Cortex of kidney (tissue), 1 donor: ENCODE measurements at places on chromosomes 3 and 15.

DNA sequence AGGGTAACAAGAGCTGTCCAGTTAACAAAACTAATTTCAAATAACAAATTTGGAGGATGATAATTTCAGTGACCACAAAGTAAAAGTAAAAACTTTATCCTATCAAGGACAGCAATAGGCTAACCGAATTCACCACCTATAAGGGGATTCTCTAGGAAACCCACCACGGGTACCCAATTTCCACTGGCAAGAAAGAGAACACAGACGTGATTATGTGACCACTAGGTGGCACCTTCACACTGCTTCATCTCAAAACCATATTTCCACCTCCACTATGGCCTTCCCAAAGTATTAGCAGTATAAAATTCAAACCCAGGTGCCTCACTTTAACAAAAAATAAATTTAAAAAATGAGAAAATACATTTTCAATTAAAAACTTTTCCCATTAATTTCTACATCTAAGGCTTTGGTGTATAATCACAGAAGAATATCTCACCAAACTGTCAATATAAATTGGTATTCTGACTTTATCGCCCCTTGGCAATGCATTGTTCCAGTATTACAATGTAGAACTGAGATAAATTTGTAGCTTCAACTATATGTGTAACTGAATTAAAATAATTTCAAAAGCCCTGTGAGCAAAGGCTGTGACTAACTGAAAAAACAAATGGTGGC is 96.5 kb downstream of the FSIP1 start:
- DNase-seq: no peak

DNA sequence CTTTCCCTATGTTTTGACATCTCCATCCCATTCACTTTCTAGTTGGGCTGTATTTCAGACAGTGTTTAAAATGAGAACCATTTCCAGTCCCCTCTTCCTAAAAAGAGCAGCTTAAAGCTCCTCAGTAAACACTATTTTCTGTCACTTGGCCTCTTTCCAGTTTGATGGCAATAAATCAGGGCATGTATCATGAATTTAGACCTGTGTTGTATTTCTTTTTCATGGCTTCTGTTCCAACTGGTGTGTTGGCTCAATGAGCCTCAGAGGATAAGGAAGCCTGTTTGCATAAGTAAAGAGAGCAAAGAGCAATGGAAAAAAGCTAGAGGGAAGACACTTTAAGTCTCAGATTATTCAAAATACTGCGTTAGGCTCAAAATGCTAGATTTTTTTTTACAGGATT is 7.2 kb downstream of the CCDC80 start:
- no peak for DNase-seq

DNA sequence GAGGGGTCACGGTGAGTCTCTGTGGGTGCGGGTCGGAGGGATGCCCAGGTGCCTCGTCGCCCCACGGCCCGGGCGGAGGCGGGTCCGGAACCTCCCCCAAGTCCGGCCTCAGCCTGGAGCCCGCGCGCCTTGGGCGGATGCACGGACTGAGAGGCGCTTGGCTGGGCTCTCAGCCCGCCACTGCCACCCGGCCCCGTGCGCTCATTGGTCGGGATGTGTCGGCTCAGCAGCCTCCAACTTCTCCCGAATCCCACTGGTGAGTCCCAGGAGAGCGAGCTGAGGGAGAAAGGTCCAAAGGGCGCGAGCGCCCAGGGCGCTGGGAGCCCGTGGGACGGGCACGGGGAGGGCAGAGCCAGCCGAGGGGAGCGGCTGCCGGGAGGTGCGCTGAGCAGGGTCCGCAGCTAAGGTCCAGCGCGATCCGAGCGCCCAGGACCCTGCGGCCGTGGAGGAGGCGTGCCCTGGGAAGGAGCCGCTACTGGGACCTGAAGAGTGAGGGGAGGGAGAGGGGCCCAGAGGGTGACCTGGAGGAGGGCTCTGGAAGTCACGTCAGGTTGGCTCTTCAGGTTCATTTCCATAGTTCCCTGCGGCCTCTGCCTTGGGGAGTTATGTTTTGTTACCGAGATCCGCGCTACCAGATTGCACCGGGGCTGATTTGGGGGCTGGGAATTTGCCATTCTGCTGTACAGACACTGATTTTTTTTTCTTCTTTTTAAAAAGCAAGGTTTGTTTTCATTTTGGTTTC is at the start of gene MME:
TSS of gene MME (plus strand) at position 574 of the 742 bp plus-strand sequence. CDS start 3,849 bp downstream, outside the sequence.
- no peak for DNase-seq

DNA sequence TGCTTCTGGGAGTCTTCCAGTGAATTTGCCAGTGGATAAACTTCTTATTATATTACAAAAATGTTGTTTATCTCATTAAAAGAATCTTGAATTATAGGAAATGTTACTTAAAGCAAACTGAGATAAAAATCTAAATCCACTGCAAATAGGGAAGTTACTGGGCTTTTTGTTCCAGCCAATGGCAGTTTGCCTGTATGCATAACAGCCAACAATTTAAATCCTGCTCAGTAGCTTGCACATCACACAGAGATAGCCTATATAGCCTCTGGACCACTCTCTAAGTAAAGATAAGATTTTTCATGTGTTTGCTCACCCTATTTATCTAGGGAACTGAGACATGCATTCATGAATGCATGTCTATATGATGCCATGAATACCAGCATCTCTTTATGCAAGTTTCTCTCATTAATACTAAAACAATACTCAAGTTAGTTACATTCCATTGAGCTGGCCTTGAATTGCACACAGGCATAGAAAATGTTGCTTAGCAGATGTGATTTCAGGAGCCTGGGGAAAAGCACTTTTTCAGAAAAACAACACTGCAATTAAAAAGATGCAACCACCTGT is 92.1 kb upstream of the GPR149 start:
- no peak for DNase-seq

DNA sequence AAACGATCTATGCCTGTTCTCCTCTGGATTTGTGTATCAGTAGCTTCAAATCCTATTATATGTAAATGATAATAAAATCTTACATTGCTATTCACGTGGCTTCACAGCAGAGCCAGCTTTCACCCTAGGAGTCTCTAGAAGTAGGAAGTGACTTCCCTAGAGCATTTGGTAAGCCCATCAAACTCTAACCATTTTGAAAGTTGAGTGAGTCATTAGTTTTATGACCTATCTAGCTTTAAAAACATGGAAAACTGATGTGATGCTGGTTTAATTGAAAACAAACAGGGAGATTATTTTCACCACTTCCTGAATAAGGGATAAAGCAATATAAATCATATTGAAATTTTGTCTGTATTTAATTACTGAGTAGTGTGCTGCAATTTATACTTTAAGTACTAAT is 275.2 kb downstream of the EPHA6 start:
- no peak for DNase-seq

GRCh38 chr3:188077160-188077799 is 76.7 kb upstream of the LPP start:
- no peak for DNase-seq

DNA sequence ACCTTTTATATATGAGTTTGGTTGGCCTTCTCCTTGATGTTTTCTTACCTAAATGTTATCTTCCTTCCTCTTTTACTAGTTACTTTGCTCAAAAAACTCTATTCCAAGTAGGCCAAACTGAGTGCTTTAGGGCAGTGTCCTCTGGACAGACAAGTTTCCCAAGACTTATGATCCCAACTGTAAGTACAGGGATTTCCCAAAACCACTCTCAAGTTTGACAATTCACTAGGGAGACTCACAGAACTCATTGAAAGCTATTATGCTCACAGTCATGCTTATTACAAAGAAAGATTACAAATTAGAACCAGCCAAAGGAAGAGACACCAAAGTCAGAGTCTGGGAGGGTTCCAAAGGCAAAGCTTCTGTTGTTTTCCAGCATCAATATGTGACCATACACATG is 534.2 kb upstream of the ALCAM start:
- DNase-seq: no peak

GRCh38 chr3:138124706-138125355 is 7.4 kb downstream of the A4GNT start:
- DNase-seq: no peak

DNA sequence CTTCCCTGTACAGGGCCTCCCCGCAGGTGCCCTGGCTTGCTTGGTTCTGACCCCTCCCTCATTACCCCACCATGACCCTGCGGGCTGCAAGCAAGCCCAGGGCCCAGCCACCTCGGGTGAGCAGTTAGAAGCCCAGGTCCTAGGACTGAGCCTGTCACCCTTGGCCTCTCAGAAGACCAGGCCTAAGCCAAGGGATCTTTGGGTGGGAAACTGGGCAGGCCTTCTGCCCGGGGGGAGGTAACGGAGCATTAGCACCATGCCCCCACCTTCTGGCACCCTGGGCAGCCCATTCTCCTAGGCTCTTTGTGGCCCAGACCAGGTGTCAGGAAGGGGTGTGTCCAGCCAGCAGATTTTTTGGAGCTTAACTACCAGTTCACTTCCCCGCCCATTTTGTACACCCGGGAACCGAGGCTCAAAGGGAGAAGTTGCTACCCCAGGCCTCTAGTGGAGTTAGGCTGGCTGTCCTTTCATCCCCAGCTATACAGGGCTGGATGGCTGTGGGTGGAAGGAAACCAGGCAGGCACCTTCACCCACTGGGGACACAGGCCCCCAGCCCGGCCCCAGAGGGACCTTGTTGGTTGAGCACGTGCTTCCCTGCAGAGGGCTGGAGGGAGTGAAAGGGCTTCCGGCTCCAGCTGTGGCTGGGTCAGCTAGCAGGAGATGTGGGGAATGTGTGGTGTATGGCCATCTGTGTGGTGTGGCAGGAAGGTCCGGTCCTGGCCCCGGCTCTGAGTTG is 1.4 kb downstream of the CSK start:
- no peak for DNase-seq

- no peak for DNase-seq
Measured at GRCh38 chr3:38597502-38598060, 51.9 kb downstream of the SCN5A start.

- DNase-seq: no peak
Measured at GRCh38 chr15:31435912-31436628, 109.4 kb downstream of the KLF13 start.

DNA sequence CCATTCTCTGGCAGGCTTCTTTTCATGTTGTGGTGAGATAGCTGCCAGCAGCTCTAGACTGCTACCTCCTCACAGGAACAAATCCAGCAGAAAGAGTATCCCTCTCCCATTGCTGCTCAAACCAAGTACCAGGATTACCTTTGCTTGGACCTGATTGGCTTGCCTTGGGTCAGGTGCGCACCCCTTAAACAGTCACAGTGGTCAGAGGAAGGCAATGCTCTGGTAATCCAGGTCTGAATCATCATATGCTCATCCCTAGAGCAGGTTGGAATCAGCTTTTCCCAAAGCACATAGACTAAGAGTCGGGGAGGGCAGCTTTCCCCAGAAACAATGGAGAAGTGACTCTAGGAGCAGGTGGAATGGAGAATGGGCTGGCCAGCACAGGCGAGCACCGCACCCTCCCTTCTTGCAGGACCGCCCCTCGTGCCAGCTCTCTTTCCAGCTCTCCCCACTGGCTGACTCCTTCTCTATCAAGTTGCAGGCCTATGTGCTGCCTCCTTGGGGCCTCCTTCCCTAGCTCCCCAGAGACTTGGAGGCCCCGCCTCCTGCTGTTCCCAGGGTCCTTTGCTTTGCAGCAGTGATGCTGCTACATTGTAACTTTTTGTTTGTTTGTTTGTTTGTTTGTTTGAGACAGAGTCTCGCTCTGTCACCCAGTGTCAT is 29.9 kb upstream of the ADPGK start:
- no peak for DNase-seq

GRCh38 chr3:161602918-161603317 is 106.3 kb downstream of the OTOL1 start:
- DNase-seq: no peak

GRCh38 chr3:196670339-196670738 is 30.8 kb downstream of the NRROS start:
- no peak for DNase-seq

DNA sequence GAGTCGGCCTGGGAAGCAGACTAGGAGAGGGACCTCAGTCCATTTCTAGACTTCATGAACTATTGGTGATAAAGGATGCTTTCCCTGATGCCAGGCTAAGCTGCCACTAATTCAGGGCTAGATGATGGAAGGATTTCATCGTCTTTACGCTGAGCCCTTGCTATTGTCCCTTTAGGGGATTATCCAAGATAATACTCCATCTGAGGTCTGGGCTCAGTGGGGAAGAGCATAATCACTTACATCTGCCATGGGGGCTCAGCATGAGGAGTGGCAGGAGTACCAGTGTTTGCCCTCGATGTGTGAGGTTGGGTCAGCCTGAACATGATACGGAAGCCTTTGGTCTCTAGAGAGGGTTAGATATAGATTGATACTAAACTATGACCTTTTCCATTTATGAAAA is 47.3 kb downstream of the PTPRG start:
- no peak for DNase-seq

DNA sequence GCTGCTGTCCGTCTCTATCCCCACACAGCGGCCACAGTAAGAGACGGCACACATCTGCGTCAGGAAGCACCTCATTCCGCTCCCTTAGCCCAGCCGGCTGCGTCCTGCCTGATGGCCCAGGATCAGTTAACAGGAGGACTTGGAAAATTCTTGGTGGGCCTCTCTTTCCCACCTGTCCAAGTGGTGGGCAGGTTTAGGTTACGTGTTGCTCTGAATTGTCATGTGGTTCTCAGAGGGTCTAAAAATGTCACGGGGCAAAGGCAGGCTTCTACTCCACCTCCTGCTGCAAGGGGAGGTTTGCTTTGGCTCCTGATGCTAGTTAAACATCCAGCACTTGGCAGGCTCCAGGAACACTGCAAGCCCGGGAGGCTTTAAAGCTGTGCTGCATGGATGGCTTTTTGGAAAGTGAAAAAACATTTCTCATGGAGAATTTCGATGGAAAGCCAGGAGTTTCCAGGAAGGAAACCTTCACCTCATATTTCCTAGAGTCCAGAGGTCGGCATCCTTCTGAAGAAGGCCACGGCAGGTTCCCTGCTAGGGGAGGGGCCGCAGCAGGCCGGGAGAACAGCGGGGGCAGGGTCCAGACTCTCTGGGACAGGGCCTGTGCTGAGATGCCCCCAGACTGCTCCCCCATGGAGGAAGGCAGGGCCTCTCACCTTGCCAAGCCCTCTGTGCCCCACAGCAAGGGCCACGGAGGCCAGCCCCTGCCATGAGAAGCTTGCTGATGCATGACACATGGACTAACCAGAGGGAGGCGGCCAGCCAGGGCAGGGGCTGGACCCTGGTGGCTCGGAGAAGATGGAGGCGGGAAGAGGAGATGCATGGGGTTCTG is 10.8 kb downstream of the CTSH start:
- DNase-seq: no peak

GRCh38 chr3:120272286-120272685 is 12.7 kb downstream of the GPR156 start:
- DNase-seq: no peak

- DNase-seq: no peak
Measured at GRCh38 chr15:57883701-57884100, 177.2 kb downstream of the POLR2M start.

GRCh38 chr3:162377608-162378007 is 881.0 kb downstream of the OTOL1 start:
- no peak for DNase-seq

- DNase-seq: no peak
Measured at GRCh38 chr3:141105828-141106628, 54.9 kb downstream of the SPSB4 start.

DNA sequence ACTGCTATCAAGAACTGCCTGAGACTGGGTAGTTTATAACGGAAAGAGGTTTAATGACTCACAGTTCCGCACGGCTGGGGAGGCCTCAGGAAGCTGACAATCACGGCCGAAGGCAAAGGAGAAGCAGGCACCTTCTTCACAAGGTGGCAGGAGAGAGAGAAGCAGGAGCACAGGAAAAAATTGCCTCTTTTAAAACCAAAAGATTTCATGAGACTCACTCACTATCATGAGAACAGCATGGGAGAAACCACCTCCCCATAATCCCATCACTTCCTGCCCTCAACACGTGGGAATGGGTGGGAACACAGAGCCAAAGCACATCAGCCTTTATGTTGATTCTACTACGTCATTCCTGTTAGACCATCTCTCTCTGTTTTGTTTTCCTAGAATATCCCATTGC is 650.9 kb upstream of the SEMA6D start:
- no peak for DNase-seq
